ENCODE measurements at places on chromosomes 3 and 15. TPM values are rescaled to one million over a fixed set of nuclear protein-coding genes. Genes with fewer than 3 reads are reported as not detected.

DNA sequence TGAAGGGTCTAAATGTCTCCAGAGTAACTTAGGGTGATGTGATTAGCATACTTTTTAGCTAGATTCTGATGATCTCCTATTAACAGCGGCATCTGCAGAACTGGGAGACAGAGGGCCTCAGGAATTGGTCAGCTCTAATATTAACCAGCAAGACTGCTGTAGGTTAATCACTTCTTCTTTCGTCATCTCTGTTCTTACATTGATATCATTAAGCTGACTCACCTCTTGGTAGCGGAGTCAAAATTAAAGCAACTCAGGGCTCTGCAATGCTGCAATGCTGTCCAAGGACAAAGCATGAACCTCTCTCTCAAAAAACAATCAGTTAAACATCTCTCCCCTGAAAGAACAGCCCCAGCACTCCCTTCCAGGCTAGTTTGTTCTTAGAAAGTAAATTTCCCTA, 57.5 kb upstream of the TRA2B start:
- no peak for DNase-seq

- DNase-seq = no peak
Measured at GRCh38 chr15:63967616-63968015, 78.7 kb downstream of the DAPK2 start.

DNA sequence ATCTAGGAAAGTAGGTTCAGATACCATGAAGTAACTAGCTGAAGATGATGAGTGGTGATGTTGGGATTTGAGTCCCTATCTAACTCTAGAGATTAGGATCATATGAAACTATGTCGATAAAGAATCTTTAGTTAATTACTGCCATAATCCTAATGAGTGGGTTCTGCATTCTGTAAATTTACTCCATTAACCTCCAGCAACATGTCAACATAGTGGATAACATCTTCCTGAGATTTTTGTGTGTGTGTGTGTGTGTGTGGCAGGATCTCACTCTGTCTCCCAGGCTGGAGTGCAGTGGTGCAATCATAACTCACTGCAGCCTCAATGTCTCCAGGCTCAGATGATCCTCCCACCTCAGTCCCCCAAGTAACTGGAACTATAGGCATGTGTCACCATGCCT, 272.9 kb upstream of the DPH6 start:
- DNase-seq = no peak

DNA sequence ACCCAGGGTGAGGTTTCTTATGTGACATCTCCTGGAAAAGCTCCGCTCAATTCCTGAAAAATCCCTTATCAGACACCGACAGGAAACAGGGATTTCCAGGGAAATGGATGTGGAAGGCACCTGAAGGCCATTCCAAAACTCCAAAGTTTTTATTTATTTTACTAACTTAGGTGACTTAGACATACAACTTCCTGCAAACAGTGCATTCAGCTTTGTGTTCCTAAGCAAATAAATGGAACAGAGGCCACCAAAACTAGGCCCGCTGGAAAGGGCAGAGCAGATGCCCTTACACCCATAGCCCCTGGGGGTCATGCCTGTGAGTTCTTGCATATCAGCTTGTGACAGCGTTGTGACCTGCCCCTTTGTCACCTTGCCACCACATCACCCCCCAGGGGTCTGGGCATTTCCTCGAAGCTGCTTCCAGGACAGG, 239.4 kb downstream of the XXYLT1 start:
- no peak for DNase-seq

- no peak for DNase-seq
Measured at GRCh38 chr15:65466901-65467300, 44.2 kb upstream of the IGDCC4 start.

DNA sequence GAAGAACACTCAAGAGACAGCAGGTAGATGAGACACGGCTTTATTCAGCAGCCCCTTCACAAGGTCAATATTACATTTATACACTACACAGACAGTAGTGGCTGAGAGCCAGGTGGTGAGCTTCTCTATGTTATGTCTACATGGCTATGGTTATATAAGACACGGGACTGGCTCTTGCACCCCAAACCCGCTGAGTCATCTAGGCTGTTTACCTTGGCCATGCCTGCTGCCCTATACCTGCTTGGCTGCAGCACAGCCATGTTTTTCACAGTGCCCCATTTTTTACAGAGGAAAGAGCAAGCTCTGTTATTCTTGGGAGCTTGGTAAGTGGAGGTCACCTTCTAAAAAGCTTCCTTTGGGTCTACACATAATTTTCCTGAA, 231.6 kb downstream of the IGSF11 start:
- DNase-seq = no peak

DNA sequence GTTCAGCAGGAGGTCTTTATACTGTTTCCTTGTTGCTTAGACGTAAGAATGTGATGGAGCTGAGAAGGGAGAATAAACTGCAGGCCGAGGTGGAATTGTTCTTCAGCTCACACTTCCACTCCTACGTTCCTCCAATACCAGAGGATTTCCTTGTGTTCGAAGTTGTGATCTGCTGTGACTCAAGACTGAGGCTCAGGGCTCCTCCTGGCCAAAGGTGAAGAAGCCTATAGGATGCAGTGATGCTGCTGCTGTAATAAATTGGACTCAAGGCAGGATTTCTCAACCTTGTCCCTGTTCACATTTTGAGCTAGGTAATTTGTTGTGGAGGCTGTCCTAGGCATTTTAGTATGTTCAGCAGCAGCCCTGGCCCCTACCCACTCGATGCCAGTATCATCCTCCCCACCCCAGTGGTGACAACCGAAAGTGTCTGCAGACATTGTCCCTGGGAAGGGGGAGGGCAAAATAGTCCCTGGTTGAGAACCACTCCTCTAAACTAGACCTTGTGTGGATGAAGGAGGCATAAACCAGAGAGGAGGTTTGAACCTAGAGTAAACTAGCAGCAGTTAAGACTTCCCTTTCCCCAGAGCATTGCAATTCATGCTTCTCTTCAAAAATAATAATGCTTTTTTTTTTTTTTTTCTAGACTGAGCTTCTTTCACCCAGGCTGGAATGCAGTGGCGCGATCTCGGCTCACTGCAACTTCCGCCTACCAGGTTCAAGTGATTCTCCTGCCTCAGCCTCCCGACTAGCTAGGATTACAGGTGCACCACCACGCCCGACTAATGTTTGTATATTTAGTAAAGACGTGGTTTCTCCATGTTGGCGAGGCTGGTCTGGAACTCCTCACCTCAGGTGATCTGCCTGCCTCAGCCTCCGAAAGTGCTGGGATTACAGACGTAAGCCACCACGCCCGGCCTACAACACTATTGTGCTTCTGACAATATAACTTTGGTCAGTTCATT, 11.1 kb downstream of the RAP2B start:
- no peak for DNase-seq

DNA sequence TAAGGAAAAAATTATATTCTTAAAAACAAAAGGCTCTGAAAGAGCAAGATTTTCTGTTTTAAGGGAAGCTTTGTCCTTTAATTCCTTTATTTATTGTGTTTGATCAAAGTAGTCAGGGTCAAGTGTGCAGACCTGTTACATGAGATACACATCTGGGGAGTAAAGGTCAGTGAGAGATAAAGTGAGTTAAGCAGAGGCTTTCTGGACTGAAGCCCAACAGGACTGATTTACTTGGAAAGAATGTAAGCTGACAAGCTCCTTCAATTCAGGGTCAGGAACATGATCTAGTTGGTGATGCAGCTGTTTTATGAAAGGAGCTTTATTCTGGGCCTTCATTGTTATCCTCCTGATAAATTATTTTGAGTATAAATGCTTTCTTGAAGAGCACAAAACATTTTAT, 20.7 kb upstream of the OTOL1 start:
- peak; percentile 15 for DNase-seq

- DNase-seq = no peak
Measured at GRCh38 chr3:2650746-2651145, 459.4 kb downstream of the IL5RA start.

DNA sequence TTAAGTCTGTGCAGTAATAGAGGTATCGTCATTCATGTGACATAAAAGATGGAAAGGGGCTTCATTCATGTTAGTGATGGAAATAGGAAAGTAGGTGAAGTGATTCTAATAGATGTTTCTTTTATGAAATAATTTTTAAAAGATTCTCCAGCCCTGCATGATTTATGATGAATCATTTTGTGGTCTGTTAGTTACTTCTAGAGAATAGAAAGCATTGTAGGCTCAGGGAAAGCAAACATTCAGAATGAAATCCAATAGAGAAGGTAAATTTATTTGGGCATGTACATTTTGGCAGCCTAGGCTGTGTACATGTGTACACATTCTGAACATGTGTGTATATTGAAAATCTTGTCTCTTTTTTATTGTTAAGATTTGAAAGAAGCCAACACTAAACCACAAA, 23.1 kb downstream of the PPARG start:
- no peak for DNase-seq

- no peak for DNase-seq
Measured at GRCh38 chr3:186917512-186918312, 12.6 kb upstream of the ST6GAL1 start.

DNA sequence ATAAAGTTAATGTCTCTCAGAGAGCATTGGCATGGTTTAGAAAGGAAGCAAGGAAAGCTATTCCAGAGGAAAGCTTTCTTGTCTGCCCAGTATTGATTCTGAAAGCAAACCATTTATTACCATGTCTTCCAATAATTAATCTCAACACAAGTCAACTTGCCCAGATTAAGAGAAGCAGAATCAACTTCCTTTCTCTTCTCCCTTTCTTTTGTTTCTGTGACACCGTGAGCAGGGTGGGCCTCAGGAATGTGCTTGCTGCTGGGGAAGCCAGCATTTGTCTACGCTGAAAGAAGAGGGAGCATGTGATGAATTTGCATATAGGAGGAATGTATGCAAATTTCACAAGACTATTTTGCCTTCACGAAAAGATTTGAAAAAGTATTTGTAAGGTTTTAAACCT, 368.6 kb upstream of the ROPN1 start:
- no peak for DNase-seq

DNA sequence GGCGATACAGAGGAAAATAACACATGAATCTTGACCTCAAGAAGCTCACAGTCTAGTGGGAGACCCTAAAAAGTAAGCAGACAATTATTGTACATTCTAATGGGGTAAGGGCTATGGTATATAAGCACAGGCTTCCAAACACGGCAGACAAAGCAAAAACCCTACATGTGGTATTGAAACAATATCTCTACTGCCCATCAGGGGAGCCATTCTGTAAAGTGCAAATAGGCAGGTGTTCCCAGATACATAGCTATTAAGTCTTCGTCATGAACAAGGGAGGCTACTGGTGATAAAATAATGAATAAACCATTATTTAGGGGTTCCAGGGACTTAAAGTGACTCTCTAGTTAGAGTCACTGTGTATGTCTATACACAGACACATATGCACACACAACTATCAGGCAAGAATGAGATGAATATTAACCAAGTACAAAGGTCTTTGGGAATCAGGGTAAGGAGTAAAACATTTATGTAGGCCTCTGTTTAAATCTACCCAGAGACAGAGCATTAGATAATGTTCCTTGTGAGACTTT, 38.7 kb upstream of the ASB14 start:
- no peak for DNase-seq

GRCh38 chr3:170809007-170809974, 60.7 kb downstream of the RPL22L1 start:
- peak; percentile 30 for DNase-seq

- no peak for DNase-seq
Measured at GRCh38 chr3:71142441-71143161, 440.9 kb downstream of the FOXP1 start.

DNA sequence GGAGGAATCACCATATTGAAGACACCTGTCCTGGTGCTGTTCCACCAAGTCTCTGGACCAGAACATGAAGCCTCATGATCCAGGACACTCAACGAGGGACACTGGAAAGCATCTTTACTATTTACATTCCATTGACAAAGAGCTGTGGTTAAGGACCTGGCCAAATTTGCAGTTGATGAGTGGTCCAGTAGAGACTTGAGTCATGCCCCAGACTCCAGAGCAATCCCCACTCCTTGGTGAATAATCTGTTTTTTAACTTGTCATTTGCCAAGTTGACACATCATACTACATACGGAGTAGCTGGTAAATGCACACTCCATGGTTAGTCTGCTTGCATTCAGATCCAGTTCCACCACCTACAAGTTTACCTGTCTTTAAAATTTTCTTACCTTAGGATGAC, 1.2 kb upstream of the COL6A6 start:
- DNase-seq = no peak

- no peak for DNase-seq
Measured at GRCh38 chr3:151393146-151393830, 8.7 kb upstream of the P2RY12 start.

GRCh38 chr3:115547207-115547606, 76.1 kb upstream of the GAP43 start:
- no peak for DNase-seq

- no peak for DNase-seq
Measured at GRCh38 chr3:127525373-127525772, 65.2 kb downstream of the TPRA1 start.

GRCh38 chr3:127445581-127446343, 144.8 kb downstream of the TPRA1 start:
- no peak for DNase-seq

GRCh38 chr3:127151992-127152650, 40.8 kb upstream of the PRR23E start:
- DNase-seq = no peak

DNA sequence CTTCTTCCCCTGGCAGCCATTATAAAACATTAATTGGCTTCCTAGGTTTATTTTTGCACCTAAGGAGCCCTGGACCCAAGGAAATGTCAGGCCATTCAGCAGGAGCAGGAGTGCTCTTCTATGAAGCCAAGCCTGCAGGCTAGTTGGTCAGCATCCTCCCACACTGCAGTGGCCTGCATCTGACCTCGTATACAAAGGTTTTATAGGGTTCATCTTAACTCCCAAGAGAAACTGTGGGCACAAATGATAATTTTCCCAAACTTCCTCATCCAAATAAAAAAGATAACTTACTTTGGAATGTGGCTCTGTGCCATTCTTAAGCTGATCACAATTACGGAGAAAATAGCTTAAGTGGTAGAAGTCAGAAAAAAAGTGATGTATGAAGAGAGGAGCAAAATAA, 19.4 kb downstream of the PLSCR1 start:
- no peak for DNase-seq

GRCh38 chr3:15797642-15798303, at the start of gene ANKRD28:
Gene ANKRD28, minus strand, starts transcription at chr3:15797979. Its CDS starts 1,458 bp downstream, at chr3:15796521.
- DNase-seq = no peak

GRCh38 chr3:59273976-59274375, 224.2 kb upstream of the CFAP20DC start:
- no peak for DNase-seq

DNA sequence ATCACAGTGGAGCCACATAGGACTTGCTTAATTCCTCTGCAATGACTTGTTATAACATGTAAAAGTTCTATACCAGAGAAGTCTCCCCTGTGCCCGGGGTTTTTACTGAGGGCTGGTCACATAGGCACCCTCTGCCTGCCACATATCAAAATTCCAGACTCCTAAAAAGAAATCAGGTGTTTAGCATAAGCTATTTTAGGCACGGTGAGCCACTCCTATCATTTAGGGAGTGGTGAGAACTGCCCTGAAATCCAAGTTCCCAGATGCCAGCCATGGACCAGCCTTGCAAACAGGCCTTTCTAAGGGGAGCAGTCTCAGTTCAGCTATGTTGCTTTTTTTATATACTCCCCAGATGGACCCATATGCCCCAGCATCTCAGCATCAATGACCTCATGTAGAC, 130.3 kb downstream of the THSD4 start:
- no peak for DNase-seq

NECTIN3 gene
- 27.7 TPM for total RNA-seq

SEMA5B gene
- total RNA-seq = 1.7 TPM

TRIM42 gene
- not detected for total RNA-seq

TAGLN3 gene
- not detected for total RNA-seq

ARGFX gene
- not detected for total RNA-seq

TEX264 gene
- total RNA-seq = 86.0 TPM

CD86 gene
- total RNA-seq = 10.5 TPM

WWTR1 gene
- 82.8 TPM for total RNA-seq

NLGN1 gene
- total RNA-seq = 8.8 TPM

ATP2B2 gene
- total RNA-seq = 0.09 TPM

FSTL1 gene
- 294 TPM for total RNA-seq

ARNT2 gene
- total RNA-seq = 6.6 TPM

C3orf80 gene
- total RNA-seq = 0.55 TPM
